Frontal cortex (tissue), 4 donors: ENCODE measurements at places on chromosomes 12 and 14. TPM values are rescaled to one million over a fixed set of nuclear protein-coding genes. Genes with fewer than 3 reads are reported as not detected.

The KRT71 gene
- not detected for total RNA-seq

The NUAK1 gene
- total RNA-seq = 54.6 TPM

The GALNT6 gene
- under 0.01 TPM for total RNA-seq

The ACSS3 gene
- total RNA-seq = 4.1 TPM

The PLD4 gene
- 3.7 TPM for total RNA-seq

The GPR135 gene
- 5.3 TPM for total RNA-seq

The SERPINA3 gene
- not detected for total RNA-seq

The DHH gene
- total RNA-seq = 0.41 TPM

The CPSF6 gene
- total RNA-seq = 79.1 TPM

The EPYC gene
- total RNA-seq = not detected

The RPL10L gene
- not detected for total RNA-seq

The FSCB gene
- not detected for total RNA-seq

The GUCY2C gene
- total RNA-seq = under 0.01 TPM

The TSPAN19 gene
- not detected for total RNA-seq

The GPR68 gene
- total RNA-seq = 4.9 TPM

The MMP19 gene
- not detected for total RNA-seq

The RILPL2 gene
- total RNA-seq = 0.41 TPM

The ASIC1 gene
- total RNA-seq = 15.5 TPM

The RGS6 gene
- total RNA-seq = 4.9 TPM

The RTRAF gene
- total RNA-seq = 33.0 TPM

The EML5 gene
- 32.6 TPM for total RNA-seq

The TMEM132C gene
- total RNA-seq = 4.1 TPM

The PRIMA1 gene
- total RNA-seq = under 0.01 TPM

The PSMD9 gene
- 12.6 TPM for total RNA-seq

The RPGRIP1 gene
- total RNA-seq = not detected

The C1QL4 gene
- total RNA-seq = 0.41 TPM

The LRCOL1 gene
- total RNA-seq = not detected

The MANSC4 gene
- 0.41 TPM for total RNA-seq

The TEX22 gene
- 0.41 TPM for total RNA-seq

The METTL25 gene
- total RNA-seq = 28.1 TPM

The ARHGEF25 gene
- 38.3 TPM for total RNA-seq

The TAS2R10 gene
- 2.4 TPM for total RNA-seq

The ERH gene
- 106 TPM for total RNA-seq

The RASAL1 gene
- 4.9 TPM for total RNA-seq

The EMP1 gene
- 2.4 TPM for total RNA-seq

The KRT6A gene
- total RNA-seq = not detected

The OR10G2 gene
- not detected for total RNA-seq

The NAV3 gene
- 240 TPM for total RNA-seq

The HOXC5 gene
- not detected for total RNA-seq

The FITM1 gene
- 0.41 TPM for total RNA-seq

The NOC4L gene
- total RNA-seq = 9.0 TPM

The CLEC9A gene
- not detected for total RNA-seq

The ACIN1 gene
- total RNA-seq = 73.0 TPM

The CLEC6A gene
- not detected for total RNA-seq

The AICDA gene
- not detected for total RNA-seq

The PRH2 gene
- total RNA-seq = not detected

The VIPAS39 gene
- total RNA-seq = 35.5 TPM

The IL22 gene
- not detected for total RNA-seq

The C12orf54 gene
- not detected for total RNA-seq

The KRT73 gene
- not detected for total RNA-seq
